Left renal pelvis (tissue), 4 donors: ENCODE measurements at places on chromosomes 11 and 22.

- DNase-seq: no peak
Measured at GRCh38 chr11:6402061-6402470, 11.8 kb downstream of the SMPD1 start.

GRCh38 chr11:114088836-114089235 is 29.3 kb downstream of the ZBTB16 start:
- DNase-seq: no peak

GRCh38 chr11:124194293-124195188 is 11.4 kb downstream of the OR10D3 start:
- DNase-seq: no peak

GRCh38 chr11:5384335-5384734 is 723 bp downstream of the OR51M1 start:
- DNase-seq: no peak

DNA sequence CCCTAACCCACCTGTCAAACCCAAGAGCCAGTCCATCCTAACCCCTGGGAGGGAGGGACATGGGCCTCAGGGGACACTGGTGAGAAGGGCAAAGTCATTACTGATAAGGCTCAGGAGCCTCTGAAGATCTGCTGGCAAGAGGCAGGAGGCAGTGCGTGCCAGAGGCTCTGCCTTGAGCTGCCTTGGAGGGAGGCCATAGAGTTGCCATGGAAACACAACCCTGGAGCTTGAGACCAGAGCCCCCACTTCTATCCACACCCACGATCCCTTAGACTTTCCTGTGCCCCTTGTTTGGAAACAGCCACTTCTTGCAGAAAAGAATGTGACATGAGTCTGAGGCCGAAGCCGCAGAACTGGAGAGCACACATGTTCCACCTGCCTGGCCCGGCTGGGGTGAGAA is 89.7 kb upstream of the CSNK2A3 start:
- DNase-seq: no peak

DNA sequence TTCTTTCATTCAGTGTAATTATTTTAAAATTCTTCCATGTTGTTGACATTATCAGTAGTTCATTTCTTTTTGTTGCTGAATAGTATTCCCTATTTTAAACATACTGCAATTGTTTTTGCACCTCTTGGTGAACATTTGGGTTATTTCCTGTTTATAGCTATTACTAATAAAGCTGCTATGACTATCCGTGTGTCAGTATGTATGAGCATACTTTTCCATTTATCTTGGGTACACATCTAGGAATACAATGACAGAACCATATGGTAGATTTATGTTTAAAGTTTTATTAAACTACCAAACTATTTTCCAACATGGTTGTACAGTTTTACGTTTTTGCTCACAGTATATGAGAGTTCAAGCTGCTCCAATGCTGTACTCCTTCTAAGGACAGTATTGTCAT is 22.0 kb upstream of the FIBIN start:
- no peak for DNase-seq

DNA sequence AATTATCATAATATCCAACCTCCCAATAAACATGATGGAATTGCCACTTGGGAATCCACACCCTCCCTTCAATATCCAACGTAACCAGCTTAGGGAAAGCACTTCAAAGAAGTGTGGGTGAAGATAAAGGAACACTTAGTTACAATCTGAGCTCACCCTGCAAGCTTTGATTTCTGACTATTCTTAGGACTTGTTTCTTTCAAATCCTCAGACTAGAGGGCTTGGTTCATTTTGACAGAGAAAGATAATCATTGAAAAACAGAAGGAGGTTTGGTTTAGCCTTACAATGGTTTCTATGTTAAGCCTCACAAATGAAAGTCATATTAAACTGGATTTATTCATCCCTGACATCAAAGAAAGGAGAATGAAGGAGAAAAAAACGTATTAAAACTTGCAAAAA is 57.9 kb upstream of the SYT13 start:
- DNase-seq: no peak

GRCh38 chr11:15539645-15540044 is 424.9 kb downstream of the INSC start:
- DNase-seq: no peak

- DNase-seq: no peak
Measured at GRCh38 chr11:8167796-8168195, 1.0 kb downstream of the RIC3 start.

- DNase-seq: no peak
Measured at GRCh38 chr11:9562716-9563115, 10.8 kb upstream of the WEE1 start.
